ENCODE measurements at places on chromosomes 11 and 22.
A peak's percentile ranks its signal among the peaks of the same experiment; 100 is the strongest.

DNA sequence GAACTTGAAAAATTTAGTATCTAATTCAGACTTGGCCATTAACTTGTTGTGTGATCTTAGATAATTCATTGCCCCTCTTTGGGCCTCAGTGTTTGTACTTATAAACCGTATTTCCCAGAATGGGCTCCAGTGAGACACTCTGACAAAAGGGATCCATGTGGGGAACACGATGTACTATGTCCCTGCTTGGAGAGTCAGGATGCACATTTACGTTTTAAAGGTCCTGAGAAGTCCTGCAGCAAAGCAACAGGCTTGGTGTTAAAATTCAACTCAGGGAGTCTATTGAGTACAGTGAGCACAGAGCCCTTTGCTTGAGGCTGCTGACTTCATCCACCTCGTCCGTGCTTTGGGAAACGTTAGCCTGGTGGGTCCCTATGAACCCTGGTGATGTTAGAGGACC lies 9.0 kb downstream of the WNT11 start:
- no peak for DNase-seq

GRCh38 chr11:118953265-118953664 lies 2.8 kb upstream of the UPK2 start:
- DNase-seq: peak; percentile 27

DNA sequence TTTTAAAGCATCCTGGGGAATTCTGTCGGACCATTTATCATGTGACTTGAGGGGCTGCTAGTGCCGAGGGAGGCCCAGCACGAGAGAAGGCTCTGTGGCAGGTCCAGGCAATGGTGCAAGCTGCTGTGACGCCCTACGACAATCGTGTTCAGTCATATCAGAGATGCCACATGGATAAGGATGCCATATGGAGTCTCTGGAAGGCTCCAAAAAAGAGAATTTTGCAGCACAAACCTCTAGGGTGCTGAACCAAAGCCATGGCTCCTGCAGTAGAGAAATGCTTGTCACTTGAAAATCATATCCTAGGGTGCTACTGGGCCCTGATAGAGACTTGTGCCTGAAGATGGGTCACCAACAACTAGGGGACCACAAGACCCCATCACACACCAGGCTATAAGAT lies 6.7 kb upstream of the CD6 start:
- no peak for DNase-seq

GRCh38 chr11:70476669-70477068 lies 78.3 kb downstream of the CTTN start:
- DNase-seq: no peak

GRCh38 chr22:43270314-43270908 lies 72.8 kb downstream of the SCUBE1 start:
- DNase-seq: no peak

GRCh38 chr11:130699561-130699960 lies 216.7 kb downstream of the SNX19 start:
- DNase-seq: no peak

GRCh38 chr11:65500387-65501185 lies 1.7 kb downstream of the MALAT1 start:
- DNase-seq: peak; percentile 63

GRCh38 chr22:27406389-27406861 lies 395.1 kb downstream of the MN1 start:
- no peak for DNase-seq

GRCh38 chr11:72556433-72556832 lies 117.8 kb downstream of the PDE2A start:
- no peak for DNase-seq

DNA sequence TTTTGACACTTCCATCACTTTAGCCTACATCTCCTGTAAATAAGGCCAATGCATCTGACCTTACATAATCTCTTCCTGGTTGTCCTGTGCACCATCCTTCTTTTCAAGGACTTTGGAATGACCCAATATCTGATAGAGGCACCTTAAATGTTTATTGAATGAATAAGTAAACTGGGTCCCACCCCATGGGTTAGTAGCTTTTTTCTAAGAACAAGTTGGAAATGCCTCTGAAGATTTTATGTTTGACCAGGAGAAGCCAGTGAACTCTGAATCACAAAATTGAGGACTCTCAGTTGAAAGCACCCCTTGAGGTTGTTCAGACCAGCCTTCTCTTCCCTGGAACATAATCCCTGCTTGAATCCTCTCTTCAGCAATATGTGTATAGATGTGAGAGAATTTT lies 1.4 kb downstream of the RNF185 start:
- no peak for DNase-seq

DNA sequence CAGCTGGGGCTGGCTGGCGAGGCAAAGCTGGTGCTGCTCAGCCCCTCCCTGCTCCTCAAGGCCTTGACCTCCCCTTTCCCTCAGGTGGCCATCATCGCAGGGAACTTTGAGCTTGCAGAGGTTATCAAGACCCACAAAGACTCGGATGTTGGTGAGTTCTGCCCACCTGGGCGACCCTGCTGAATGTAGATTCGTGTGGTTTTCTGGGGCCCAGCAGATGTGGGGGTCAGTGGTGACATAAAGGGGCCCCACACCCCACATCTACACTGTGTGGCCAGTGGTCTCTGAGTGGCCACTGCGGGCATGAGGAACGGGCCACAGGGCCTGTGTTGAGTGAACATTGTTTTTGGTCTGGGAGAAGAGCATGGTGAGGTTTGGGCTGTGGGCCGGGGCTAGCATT lies 11.9 kb downstream of the SHANK3 start:
- DNase-seq: no peak

GRCh38 chr11:133180201-133180600 lies 352.1 kb downstream of the OPCML start:
- DNase-seq: no peak

GRCh38 chr22:32474635-32475467 lies at the start of gene FBXO7:
FBXO7 (plus strand) TSS chr22:32474811; CDS start chr22:32475003, 192 bp downstream.
- DNase-seq: peak; percentile 94

GRCh38 chr11:128983023-128983422 lies 40.4 kb upstream of the TP53AIP1 start:
- DNase-seq: no peak

- DNase-seq: peak; percentile 9
Measured at GRCh38 chr11:91946397-91946951, 278.1 kb upstream of the FAT3 start.
